ENCODE measurements at places on chromosomes 12 and 14.

- no peak for DNase-seq
These were observed 39.5 kb downstream of the GABARAPL1 start for GRCh38 chr12:10252201-10252600.

DNA sequence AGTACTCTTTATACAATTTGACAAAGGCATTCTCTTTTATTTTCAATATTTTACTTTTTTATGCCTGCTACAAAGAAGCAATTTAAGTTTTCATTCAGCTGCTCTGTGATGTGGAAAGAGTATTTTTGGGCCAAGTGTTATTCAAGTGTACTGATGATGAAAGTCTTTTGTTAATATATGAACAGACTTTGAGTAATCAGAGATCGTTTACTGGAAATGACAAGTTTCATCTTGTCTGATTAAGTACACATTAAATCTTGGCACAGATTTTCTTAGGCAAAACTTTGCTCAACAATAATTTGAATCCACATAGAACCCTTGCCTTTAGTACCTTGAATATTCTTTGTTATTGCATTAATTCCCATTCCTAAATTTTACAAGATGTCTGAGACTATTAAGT is 13.3 kb upstream of the PZP start:
- no peak for DNase-seq

- no peak for DNase-seq
These were observed 183.2 kb downstream of the GRIP1 start for GRCh38 chr12:66495709-66496108.

GRCh38 chr14:20179218-20179617 is 11.5 kb upstream of the OR11G2 start:
- DNase-seq: no peak

GRCh38 chr14:102848830-102849525 is 71.7 kb downstream of the TRAF3 start:
- DNase-seq: no peak

DNA sequence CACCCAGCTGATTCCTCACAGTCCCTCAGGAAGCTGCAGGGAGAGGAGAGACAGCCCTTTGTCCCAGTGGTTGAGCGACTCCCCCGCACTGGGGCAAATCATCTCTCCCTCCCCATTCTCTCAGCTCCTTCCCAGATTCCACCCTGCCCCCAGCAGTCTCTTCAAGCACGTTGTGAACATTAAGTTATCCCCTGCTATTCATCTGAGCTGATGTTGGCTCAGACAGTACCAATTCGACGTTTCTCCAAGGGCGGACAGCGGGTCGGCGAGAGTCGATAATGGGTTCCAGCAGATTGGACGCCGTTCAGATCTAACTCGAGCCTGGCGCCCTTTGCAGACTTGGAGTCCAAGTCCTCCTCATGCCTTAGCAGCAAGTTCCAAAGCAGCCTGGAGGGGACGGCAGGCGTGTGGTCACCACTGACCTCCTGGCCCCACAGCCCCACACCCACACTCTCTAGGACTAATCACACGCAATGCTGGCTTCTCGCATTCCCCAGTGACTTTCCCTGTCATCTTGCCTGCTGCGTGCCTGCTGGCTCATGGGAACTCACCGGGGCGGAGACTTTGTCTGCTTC is 245.9 kb downstream of the CHST11 start:
- no peak for DNase-seq

GRCh38 chr14:81849714-81850113 is 316.1 kb upstream of the SEL1L start:
- DNase-seq: no peak

Measured in trophoblast cell (in vitro differentiated cells and primary cell).